NAMALWA (cell line): ENCODE measurements at places on chromosomes 2 and 18.

- DNase-seq, result no peak
These were observed 136.9 kb upstream of the GATA6 start for GRCh38 chr18:22032392-22032961.

GRCh38 chr18:48453330-48454066 is 44.3 kb upstream of the ZBTB7C start:
- no peak for DNase-seq

DNA sequence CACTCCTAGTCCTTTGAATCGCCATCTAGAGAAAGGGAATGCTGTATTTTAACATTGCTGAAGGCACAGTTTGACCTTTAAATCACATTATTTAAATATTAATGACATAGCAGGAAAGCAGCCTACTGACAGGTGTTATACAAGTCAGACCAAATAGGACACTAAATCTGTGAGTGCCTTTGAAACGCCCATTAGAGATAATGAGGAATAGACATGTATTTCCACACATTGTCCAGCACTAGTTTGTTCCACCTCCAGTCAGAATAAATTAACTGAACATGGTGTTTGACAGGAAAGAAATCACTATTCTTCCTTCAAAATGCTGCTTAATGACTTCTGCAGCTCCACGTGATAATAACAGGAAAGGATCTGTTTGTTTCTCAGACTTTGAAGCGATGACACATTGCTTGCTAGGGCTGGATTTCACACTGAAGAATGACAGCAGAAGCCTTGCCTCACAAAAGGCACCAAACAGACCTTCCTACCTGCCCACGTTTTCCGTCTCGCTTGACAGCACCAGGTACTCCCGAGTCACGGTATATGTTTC is 90.5 kb upstream of the DDX18 start:
- peak; percentile 39 for DNase-seq

DNA sequence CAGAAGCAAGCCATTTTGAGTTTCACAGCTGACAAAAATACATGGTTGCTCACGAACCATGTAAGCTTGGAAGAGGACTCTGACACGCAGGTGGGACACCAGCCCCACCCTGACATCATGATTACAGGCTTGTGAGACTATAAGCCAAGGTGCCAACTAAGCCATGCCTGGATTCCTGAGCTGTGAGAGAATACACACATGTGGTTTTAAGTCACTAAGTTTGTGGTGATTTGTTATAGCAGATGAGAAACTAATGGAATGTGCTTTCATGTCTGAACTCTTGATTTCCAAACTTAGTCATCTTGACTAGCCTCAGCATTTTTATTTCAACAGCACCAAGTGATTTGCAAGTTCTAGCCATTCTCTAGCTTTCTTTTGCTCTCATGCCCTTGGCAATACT is 676.1 kb upstream of the CELF4 start:
- no peak for DNase-seq

- DNase-seq, result peak; percentile 70
These were observed 21.7 kb upstream of the EFHD1 start for GRCh38 chr2:232611559-232612218.

- no peak for DNase-seq
These were observed 124.7 kb downstream of the HDAC4 start for GRCh38 chr2:239275847-239276831.

DNA sequence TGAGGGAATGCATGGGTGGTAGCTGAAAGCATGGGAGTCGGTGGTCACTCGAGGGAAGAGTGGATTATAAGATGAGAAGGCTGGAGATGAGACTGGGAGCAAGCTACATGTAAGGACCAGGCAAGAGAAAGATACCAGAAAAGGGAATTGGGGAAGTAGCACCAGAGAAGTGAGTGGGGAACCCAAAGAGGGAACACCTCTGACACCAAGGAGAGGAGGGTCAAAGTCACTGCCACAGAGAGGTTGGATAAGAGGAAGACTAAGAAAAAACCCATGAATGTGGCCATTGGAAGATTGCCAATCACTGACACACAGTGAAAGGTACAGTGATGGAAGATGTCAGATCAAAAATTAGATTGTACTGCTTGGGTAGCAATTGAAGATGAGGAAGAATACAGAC is 473.9 kb downstream of the BCL11A start:
- DNase-seq, result no peak

- DNase-seq, result no peak
These were observed 172.9 kb downstream of the FMNL2 start for GRCh38 chr2:152507907-152508306.

DNA sequence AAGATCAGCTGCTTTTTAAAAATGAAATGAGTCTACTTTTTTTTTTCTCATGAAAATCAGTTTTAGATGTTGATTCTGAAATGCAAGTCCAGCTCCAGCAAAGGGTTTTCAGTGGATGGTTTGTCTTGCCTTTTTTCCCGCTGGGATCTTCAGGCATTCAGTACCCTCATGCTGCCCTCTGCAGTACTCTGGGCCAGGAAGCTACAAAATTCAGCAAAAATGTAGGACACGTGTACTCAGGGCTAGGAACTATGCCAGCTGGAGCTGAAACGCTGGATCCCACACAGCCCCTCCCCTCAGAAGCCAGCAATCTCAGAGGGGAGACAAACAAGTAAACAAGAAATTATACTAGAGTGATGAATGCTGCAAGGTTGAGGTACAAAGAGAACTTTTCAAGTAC is 97.3 kb downstream of the MMADHC start:
- DNase-seq, result no peak

DNA sequence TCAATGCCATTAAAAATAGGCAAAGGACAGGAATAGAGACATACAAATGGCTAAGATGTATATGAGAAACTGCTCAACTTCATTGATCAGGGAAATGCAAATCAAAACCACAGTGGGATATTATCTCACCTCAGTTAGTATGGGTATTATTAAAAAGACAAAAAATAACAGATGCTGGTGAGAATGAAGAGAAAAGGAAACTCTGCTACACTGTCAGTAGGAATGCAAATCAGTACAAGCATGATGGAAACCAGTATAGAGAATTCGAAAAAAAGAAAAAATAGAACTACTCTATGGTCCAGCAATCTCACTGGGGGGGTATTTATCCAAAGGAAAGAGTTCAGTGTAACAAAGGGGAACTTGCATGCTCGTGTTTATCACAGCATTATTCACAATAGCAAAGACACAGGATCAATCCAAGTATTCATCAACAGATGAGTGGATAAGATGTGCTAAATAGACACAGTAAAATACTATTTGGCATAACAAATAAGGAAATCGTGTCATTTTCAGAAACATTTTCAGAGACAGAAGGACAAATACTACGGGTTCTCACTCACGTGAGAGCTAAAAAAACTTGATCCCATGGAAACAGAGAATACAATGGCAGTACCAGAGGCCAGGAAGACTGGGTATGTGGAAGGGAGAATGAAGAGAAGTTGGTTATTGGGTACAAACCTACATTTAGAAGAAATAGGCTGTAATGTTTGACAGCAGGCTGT is 60.6 kb downstream of the CCDC74A start:
- peak; percentile 24 for DNase-seq

DNA sequence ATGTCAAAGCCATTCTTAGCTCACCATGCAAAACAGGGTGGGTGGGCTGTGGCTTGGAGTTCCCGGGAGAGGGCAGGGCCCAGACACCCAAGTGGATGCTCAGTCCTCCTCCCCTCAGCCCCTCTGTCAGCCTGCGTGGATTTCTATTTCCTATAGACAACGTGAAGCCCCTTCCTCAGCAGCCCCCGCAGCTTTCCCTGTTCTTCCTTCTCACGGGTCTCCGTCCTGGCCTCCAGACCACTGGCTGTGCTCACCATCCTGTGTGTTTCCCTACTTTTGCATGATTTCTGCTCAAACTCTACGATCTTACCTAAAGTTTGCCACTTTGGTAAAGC is 155.0 kb upstream of the PXDN start:
- DNase-seq, result no peak

DNA sequence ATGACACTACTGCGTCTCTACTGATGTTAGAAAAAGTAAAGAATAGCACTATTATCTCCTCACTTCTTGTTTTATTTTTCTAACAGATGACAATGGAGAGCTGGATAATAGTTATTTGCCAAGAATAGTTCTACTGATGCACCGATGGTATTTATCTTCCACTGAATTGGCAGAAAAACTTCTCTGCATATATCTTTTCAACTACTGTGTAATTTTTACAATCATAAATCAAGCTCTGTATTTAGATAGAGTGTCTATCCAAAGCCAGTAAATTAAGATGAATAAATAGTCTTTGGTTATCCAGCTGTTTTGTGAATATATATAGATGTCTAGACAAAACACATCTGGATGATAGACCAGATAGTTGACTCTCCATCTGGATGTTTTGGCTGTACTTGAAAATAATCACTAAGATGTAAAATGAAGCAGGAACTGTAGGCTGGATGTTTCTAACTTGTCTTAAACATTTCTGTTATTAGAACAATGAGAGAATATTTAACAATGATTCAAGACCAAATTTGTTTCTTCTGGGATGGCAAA is 40.1 kb downstream of the RASGRP3 start:
- no peak for DNase-seq

DNA sequence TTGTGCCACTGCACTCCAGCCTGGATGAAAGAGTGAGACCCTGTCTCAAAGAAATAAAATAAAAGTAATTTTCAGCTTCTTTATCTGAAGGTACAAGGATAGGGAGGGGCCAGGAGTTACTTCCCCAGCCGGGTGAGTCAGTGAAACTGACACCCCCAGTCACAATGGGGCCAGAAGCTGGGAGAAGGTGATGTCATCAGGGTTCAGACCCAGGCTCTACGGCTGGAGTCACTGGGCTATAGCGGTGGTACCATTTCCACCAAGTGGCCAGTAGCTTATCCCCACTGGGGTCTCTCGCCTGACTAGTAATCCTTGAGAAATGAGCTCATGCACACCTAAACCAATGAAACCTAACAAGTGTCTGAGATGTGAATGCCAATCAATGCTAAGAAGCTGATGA is 107.9 kb downstream of the ALPK2 start:
- no peak for DNase-seq

DNA sequence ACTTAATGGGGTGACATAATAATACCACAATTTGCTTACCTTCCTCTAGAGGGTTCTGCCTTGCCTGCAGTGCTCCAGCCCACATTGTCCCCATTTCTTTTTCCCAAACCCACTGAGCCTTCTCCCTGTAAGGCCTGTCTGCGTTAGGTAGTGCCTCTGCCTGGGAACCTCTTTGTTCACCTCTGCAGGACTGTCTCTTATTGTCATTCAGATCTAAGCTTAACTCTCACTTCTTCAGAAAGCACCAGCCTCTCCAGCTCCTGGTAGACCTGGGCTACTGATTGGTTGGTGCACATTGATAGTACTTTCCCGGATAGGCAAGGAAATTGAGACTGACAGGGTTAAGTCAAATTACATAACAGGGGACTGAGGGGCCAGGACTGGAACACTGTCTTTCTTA is 49.1 kb downstream of the CCDC85A start:
- DNase-seq, result no peak

GRCh38 chr2:96923810-96924774 is 54.2 kb upstream of the SEMA4C start:
- DNase-seq, result no peak

GRCh38 chr2:218031771-218032257 is 29.0 kb upstream of the TNS1 start:
- DNase-seq, result no peak

DNA sequence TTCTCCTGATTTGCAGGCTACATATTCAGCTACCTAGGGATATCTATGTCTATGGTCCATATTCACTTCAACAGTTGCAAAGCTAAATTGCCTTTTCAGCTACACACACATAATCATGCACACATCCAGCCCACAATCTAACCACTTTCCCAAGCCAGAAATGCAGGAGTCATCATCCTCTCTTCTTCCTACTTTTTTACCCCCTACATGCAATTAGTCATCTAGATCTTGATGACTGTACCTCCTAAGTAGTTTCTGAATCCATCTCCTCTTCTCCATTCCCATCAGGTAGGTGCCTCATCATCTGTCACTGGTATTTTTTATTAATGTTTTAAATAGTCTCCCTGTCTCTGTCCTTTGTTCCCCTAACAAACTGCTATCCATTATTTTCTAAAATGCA is 23.7 kb upstream of the SPRED2 start:
- no peak for DNase-seq

GRCh38 chr2:134377730-134378129 is 123.9 kb downstream of the MGAT5 start:
- no peak for DNase-seq

GRCh38 chr18:26301681-26302080 is 75.4 kb downstream of the TAF4B start:
- no peak for DNase-seq

DNA sequence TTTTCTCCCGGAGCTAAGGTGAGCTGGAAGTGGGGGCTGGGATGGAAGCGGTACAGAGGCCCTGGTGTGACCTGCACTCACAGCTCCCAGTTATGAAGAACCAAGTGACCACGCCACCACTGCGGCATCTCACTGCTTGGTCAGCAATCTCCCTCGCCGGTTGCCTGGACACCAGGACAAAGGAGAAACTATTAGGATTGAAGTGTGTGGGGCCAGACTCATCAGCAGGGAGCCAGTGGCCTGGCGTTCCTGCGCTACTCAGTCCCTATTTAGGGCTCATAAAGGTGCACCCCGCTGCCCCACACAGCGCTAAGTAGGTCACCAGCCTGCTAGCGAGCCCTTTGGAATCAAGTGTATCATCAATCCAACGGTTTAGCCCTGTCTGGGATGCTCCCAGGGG is 82.9 kb downstream of the ZCCHC2 start:
- DNase-seq, result no peak

DNA sequence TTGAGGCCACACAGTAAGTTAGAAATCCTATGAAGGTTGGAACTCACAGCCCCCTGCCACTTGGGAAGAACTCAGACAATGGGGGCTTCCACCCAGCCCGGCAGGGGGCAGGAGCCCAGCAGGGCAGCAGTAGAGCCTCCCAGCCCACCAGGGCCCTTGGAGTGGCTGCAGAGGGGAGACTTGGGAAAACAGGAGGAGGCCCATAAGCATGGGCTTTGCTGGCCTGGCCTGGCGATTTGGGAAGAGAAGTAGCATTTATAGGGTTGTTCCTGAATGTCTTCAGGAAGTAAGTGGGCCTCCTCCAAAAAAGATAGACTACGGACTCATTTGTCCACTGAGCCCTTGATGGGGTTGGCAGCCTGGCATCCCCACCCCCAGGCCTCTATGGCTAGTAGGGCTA is 17.4 kb upstream of the FOSL2 start:
- no peak for DNase-seq
